ENCODE measurements at places on chromosomes 2 and 18.

DNA sequence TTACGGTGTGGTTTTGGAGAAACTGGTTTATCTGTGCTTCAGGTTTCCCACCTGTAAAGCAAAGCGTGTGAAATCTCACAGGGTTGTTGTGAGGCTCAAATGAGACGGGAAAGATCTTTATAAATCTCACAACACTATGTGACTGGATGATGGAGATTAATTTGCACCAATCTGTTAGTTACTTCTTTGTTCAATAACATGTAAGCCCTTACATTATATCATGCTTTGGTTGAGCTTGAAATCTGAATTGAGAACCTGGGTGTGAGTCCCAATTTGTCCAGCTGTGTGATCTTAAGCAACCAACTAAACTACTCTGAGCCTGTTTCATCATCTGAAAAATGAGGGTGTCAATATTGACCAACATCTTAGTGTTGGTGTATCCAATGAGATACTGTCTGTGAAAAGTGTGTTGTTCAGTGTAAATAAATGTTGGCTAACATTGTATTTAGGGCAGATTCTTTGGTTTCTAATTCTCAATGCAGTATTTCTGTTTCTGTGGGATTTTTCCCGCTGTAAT is 741 bp upstream of the GCKR start:
- no peak for DNase-seq

- no peak for DNase-seq
Measured at GRCh38 chr2:6955511-6956136, 38.4 kb downstream of the RNF144A start.

DNA sequence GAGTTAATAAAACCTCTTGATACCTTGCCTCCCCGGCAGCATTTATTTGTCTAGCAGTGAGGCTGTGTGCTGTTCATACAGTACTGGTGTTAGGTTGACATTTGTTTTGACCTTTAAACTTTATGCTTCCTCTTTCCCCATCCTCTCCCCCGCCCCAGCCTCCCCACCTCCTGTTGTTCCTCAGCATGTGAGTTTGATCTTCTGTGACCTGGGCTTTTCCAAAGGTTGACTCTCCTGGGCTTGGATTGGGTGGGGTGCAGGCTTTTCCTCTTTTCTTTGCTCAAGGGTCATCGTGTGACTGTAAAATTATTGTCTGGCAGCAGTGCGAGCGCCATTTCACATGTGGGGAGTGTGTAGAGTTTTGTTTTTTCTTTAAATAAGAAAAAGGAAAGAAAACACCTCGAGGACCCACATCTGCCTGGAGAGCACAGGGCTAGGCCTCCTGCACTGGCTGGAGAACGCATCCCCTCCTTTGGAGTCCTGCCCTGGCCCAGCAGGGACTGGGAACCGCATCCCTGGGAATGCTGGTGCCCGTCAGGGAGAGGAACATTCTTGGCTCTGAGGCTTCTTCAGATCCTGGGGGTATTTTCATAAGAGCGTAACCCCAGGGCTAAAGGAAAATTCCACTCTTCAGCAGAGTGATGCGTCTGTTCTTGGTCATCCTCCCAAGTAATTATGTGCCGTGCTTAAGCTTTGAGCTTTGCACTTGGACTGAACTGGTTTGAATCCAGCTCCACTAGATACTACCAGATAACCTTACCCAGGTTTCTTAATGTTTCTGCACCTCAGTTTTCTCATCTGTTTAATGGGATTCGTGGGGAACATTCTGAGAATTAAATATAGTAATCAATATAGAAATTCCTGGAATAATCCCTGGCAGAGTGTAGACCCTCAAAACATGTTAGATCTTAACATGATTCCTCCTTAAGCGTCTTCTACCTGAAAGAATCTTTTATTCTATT is 91.5 kb downstream of the SETBP1 start:
- peak; percentile 31 for DNase-seq

DNA sequence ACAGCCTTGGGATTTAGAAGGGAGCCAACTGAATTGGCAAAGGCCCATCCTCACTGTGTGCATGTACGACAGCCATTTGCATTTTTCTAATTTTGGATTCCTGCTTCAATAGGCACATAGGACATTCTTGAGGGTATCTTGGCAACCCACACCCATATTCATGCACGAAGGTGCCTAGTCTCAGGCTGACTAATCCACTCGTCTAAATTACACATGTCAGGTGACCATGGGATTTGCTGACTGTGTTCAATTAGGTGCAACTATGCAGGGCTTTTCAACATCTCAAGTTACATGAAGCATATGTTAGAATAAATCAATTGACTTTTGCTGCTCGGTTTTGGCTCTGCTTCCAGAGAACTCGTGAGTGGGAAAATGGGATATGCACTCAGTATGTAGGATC is 249.7 kb downstream of the SP3 start:
- no peak for DNase-seq
